ENCODE measurements at places on chromosomes 3 and 15. TPM values are rescaled to one million over a fixed set of nuclear protein-coding genes. Genes with fewer than 3 reads are reported as not detected.

Gene FBN1
- 164 TPM for total RNA-seq

Gene SLC28A2
- total RNA-seq: not detected

Gene IQCF5
- total RNA-seq: not detected

Gene CCDC13
- total RNA-seq: 2.1 TPM

Gene ZBTB20
- 60.3 TPM for total RNA-seq

Gene CMSS1
- 9.2 TPM for total RNA-seq

Gene CFAP44
- 1.6 TPM for total RNA-seq

Gene RETNLB
- not detected for total RNA-seq

Gene ACP3
- total RNA-seq: 0.43 TPM

Gene TMEM87A
- total RNA-seq: 25.4 TPM

Gene ZNF80
- total RNA-seq: 23.7 TPM

Gene CCRL2
- not detected for total RNA-seq

Gene PRTG
- 0.21 TPM for total RNA-seq

Gene CHRM5
- total RNA-seq: not detected

Gene C3orf49
- not detected for total RNA-seq

Gene RARB
- total RNA-seq: 52.7 TPM

Gene RASL12
- 187 TPM for total RNA-seq

Gene PAK6
- not detected for total RNA-seq

Gene THAP10
- total RNA-seq: 3.1 TPM

Gene ROBO1
- 13.4 TPM for total RNA-seq

Gene FBXW12
- not detected for total RNA-seq

Gene ADPRH
- total RNA-seq: 32.1 TPM

Gene GOLGA8T
- 1.4 TPM for total RNA-seq

Gene HESX1
- not detected for total RNA-seq

Gene LRRIQ4
- total RNA-seq: not detected

Gene THPO
- not detected for total RNA-seq

Gene GREM1
- not detected for total RNA-seq

Gene ITGA11
- 136 TPM for total RNA-seq

Gene TUSC7
- not detected for total RNA-seq

Gene PIF1
- not detected for total RNA-seq
